ENCODE measurements at places on chromosomes 1 and 21. TPM values are rescaled to one million over a fixed set of nuclear protein-coding genes. Genes with fewer than 3 reads are reported as not detected.

GRCh38 chr1:74422421-74423292, 89.8 kb downstream of the LRRC53 start:
- DNase-seq = no peak

GRCh38 chr1:237879195-237879594, 11.5 kb downstream of the ZP4 start:
- no peak for DNase-seq

DNA sequence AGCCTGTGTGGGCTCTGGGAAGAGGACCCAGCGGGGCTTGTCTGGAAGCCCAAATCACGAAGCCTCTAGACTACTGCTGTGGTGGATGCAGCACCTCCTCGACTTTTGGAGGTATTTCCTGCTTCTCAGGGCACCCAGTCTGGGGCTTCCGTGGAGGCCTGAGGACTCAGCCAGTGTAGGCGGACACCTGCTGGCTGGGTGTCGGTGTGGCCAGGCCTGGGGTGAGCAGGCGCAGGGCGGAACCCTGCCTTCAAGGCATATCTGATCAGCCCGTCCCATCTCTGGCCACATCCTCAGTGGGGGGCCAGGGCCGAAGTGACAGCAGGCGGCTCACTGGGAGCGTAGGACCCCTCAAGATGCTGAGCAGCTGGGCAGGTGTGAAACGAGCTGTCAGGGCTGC, 6.9 kb downstream of the PLCH2 start:
- DNase-seq = no peak

GRCh38 chr21:30979054-30979453, 59.2 kb downstream of the KRTAP19-8 start:
- DNase-seq = no peak

DNA sequence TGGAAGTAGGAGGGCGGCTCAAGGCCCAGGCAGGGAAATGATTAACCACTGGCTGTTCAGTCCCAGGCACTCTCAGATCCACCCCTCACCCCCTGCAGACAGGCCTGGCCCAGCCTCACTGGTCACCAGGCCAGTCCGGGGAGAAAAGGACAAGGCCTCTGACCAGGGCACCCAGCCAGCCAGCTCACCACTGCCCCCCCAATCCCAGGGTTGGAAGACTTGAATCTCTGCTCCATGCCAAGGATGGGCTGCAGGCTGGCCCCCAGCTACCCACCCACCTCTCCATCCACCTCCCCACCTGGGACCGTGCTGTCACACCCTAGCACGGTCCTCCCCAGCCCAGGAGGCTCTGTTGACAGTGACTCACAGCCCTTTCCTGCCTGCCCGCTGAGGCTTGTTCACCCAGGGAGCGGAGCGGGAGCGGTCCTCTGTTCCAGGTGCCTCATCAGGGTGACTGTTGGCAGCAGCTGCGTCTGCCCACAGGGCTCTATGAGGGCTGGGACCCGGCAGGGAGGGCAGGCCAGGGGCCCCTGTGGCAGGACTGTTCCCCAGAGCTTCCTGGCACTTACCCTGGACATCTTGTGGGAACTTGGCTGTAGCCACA, 2.2 kb downstream of the LAD1 start:
- DNase-seq = no peak

The ACTA1 gene
- total RNA-seq = not detected

The RNU1-3 gene
- 3,922 TPM for total RNA-seq

The AMY1A gene
- not detected for total RNA-seq

The PPM1J gene
- total RNA-seq = 0.42 TPM
